Stimulated activated CD4-positive, alpha-beta T cell treated with anti-CD3 and anti-CD28 coated beads, TNF-alpha, amount 100 ng/mL, for 1 hour (primary cell): ENCODE measurements at places on chromosomes 3 and 15.

DNA sequence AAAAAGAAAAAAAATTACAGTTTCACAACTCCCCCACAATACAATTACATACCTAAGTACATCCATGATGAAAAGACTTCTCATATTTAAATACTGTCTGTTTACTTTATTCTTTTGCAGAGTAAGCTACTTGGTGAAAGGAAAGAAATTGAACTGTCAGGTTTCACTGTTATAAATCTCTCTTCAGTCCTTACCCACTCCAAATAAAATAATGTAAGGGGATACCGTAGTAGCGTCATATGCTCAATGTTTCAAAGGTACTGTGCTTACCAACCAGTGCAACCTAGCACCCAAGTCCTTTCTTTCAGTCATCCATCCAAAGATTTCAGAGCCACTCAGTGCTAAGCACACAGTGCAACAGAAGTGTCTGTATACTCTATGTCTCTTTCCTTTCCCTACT is 13.4 kb downstream of the GSK3B start:
- DNase-seq = no peak

DNA sequence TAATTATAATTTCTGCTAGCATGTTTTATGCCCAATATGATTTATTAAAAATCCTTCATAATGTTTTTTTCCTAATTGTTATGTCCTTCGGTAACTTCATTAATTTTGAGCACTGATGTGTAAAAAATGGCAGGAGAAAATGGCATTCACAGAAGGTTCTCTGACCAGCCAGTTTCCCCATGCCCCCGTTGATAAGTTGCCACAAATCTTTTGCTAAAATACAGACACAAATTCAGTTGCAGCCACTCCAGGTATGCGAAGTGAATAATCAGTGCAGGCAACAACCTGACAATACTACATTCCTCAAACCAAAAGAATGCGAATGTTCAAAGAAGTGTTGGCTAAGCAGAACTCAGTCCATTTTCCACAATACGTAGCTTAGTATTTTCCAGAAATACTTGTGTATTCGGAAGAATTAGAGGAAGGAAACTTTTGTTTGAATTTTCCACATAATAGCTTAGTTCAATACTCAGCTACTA is 32.7 kb downstream of the CHL1 start:
- no peak for DNase-seq

DNA sequence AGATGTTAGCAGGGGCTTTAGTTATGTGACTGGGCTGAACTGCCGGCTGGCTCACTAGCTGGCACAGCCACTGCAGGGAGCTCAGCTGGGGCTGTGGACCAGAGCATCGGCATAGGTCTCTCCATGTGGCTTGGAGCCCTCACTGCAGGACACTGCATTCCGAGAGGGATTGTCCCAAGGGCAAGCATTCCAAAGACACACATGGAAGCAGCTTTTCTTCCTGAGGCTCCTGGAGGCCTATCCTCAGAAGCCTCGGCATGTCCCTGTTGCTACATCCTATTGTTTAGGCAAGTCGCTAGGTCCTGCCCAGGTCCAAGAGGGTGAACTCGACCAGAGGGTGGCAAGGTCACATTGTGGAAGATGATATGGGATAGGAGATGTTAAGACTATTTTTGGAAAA is 209.8 kb downstream of the PLCL2 start:
- DNase-seq = no peak

DNA sequence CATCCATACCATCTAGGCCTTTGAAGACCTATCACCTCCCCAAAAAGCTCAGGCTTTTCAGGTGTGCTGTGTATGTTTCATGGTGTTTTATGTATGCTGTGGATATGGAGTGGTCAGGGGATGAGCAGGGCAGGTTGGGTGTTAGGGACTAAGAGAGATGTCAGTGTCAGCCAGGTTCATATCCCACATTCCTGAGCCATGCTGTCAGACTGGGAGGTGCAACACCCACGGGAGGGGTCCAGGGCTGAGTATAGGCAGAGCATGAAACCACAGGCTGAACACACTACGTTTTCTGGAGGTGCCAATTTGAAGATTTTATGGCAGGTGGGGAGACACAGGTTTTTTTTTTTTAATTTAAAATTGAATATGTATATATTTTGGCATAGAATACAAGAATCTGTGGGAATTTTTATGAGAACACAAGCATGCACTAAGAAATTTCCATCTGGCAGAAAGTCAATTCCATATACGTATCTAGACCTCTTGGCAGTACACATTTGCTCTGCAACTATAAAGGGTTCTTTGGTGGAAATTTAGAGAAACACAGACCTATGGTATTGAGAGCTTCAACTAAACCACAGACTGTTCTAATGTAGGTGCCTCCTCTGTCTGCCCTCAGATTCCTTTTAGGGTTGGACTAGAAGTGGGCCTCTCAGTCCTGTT is 101.9 kb upstream of the RNU6-1 start:
- no peak for DNase-seq

DNA sequence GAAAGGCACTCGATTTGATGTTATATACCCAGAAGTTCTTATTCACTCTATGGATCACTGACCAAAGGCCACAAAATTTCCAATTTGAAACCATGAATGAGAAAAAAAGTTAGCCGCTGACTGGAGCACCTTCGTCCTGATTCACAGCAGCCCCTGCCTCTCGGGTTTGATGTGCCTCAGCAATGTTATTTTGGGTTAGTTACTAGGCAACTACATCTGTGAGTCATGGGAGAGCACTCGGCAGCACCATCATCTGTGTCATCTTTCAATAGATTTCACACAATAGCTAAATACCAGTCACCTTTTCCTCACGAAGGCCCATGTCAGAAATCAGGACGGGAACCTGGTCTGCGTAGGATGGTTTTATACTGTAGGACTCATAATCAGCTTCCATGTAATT is 269.2 kb downstream of the ZBBX start:
- no peak for DNase-seq

DNA sequence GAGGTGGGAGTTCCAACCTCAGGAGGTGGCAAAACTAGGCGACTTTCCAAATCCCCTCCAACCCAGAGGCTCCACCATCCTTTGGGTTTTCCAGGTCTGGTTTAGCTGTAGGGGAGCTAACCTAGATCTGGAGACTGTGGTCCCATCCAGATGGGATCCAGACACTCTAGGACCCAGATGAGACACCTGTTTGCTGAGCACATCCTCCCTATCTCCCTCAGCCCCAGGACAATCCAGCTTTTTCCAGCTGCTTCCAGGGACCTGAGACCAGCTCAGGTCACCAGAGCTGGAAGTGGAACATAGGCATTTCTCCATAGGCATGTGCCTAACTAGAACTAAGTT is 18.2 kb downstream of the CRTAP start:
- DNase-seq = no peak

DNA sequence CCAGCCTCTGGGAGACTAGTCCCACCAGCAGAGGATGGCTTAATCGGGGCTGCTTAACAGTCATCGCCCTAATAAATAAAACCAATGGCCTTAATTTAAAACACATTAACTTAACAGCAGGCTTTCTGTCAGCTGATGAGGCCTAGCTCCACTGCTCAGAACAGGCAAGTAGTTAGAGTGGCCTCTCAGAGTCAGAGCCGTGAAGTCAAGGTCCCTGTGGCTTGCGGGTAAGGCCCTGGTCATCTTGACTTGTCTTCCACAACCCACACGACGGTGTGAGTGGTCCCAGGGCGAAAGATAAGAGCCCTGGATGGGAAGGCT is 11.8 kb downstream of the XXYLT1 start:
- no peak for DNase-seq

GRCh38 chr3:154294016-154294415 is 30.3 kb downstream of the DHX36 start:
- no peak for DNase-seq

DNA sequence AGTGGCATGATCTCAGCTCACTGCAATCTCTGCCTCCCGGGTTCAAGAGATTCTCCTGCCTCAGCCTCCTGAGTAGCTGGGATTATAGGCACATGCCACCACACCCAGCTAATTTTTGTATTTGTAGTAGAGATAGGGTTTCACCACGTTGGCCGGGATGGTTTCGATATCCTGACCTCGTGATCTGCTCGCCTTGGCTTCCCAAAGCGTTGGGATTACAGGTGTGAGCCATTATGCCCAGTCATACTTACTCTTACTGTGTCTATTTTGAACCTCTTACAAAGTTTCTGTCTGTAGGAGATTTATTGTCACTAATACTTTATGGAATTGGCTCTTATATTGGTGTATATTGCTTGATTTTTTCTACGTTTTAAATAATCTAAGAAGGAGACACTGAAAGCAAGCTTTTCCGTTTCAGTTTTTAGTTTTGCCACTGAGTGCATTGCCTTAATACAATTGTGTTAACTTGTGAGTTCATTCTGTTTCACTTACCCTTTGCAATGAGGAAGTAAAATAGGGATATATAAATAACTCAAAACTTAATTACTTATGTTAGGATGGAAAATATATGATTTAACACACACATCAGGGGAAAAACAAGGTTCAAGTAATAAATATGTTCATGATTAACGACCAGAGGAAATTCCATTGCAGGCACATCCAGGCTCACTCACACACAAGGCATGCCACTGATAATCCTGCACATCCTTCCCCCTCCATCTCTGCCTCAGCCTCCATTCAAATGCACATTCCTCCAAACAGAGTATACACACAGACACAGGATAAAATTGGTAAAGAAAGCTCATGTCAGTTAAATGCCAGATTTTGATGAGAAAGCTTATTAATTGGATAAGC is 279.3 kb upstream of the RASGRP1 start:
- no peak for DNase-seq

- DNase-seq = no peak
Observed at GRCh38 chr15:45631776-45632175, 3.1 kb upstream of the SQOR start.
